Right forelimb (tissue), 1 donor: ENCODE measurements at places on chromosomes 1 and 21.

- DNase-seq: no peak
Observed at GRCh38 chr1:193754732-193755427, 568.5 kb upstream of the B3GALT2 start.

- DNase-seq: no peak
Observed at GRCh38 chr1:234985007-234985370, 143.6 kb downstream of the TOMM20 start.

DNA sequence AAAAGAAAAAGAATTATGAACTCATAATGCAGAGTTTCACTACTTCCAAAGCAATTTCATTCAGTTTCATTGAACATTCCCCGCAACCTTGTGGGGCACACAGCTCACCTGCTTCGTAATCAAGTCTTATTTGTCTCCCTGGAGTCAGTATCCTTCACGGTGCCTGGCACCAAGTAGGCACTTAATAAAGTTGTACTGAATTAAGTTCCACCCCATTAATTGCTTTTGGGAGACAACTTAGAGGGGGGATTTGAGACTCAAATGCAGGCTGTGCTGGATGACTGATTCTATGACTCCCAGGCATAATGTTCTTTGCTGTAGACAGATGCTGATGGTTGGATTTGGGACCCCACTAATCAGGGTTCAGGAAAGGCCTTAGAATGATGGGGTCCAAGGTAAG, 6.5 kb upstream of the ID3 start:
- no peak for DNase-seq

DNA sequence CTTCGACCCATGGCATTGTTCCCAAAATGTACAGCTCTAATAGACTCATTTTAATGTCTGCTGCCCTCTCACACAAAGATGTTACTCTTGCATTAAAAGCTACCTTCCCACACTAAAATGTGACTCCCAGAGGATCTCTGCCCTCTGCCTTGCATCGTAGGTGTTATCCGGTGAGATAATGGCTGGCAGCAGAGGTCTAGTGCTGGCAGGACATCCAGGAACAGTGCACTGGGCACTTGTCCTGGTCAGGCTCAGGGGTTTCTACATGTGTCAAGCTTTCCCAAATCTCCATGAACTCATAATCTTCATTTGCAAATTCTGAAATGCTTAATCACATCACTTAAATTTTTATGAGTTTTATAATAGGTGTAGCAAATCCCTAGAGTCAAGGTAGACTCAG, 310.6 kb downstream of the LRRIQ3 start:
- DNase-seq: no peak

DNA sequence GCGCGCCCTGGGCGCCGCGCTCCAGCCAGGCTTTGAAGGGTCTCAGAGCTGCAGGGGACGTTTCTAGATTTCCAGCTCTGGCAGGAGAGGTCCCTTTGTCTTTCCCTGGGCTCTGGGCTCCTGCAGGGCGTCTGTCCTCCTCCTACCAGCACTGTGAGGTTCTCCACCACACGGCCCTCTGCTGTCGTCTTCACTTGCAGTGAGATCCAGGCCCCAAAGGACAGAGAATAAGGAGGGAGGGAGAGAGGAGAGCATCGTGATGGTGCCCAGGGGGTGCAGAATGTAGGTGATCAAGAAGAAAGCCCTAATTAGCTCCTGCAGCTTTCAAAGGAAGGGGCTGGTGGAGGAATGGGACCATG, 4.2 kb upstream of the GNB1 start:
- no peak for DNase-seq
